ENCODE measurements at places on chromosomes 5 and 9.
A peak's percentile ranks its signal among the peaks of the same experiment; 100 is the strongest.

DNA sequence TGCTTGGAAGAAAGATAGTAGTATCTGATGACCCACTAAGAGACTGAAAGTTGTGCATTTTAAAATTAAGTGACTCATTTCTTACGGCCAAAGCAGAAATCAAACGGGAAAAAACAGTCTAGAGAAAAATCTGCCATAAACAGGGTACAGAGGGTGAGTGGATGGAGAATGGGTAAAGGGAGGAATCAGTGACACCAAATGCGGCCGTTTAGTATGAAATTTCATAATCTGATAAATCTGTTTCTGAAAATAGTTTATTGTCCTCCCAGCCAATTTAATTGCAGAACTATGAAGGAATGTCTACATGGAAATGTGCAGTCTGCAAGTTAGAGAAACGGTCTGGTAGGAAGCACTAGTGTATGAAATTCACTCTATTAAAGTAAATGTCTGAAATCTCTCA is 39.5 kb downstream of the ADAMTS12 start:
- DNase-seq, result no peak

DNA sequence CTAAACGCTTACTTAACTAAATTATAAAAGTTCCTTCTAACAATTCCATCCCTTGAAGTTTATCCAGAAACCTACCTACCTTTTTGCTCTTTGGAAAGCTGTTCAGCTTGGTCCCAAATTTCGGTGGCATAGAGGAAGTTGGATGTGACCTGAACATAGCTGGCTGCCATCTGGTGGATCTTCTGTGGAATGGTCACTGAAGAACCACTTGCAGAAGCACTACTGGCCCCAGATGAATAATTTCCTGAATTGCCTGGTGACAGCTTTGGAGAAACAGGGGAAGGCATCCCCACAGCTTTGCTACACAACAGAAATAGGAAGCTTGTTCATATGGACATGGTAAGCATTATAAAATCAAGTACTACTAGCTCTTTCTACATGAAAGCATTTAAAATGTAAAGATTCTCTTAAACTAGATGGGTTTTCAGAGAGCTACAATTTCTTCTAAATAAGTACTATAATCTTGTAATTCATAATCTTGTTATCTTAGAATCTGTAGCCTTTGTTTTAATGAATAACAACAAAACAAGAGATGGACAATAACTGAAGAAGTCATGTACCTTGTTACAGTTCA is 9.9 kb downstream of the LEAP2 start:
- DNase-seq, result no peak

- DNase-seq, result no peak
Measured at GRCh38 chr5:17431272-17432050, 66.6 kb upstream of the TAF11L2 start.

GRCh38 chr9:134272302-134273023 is 53.8 kb upstream of the RXRA start:
- DNase-seq, result no peak

- DNase-seq, result no peak
Measured at GRCh38 chr5:132815454-132815853, 2.4 kb downstream of the SOWAHA start.

DNA sequence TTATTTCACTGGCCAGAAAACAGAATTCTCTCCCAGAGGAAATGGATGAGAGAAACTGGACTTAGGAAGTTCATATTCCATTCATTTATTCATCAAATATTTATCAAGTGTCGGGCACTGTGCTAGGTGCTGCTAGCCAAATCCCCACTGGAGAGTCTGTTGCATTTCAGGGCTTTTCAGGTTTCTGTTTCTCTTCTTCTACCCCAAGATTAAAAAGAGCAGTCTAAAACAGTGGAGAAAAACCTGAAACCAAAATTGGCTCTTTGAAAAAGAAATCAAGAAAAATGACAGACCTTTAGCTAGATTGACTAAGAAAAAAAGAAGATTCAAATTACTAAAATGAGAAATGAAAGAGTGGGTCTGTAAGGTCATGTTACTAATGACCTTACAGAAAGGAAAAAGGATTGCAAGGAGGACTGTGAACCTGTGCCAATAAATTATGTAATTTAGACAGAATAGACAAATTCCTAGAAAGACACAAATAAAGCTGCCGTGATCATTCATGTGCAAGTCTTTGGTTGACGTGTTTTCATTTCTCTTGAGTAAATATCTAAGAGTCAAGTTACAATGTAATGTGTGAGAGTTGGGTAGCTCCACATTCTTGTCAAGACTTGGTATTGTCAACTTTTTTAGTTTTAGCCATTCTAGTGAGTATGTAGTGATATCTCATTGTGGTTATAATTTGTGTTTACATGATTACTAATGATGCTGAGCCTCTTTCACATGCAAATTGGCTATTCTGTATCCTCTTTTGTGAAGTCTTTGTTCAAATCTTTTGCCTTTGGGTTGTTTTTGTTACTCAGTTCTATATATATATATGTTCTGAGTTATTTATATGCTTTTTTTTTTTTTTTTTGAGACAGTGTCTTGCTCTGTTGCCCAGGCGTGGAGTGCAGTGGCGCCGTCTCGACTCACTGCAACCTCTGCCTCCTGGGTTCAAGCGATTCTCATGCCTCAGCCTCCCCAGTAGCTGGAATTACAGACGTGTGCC is 23.7 kb downstream of the SNX30 start:
- no peak for DNase-seq

GRCh38 chr9:136764301-136764891 is at the start of gene LCN15:
Gene LCN15 (minus strand): TSS chr9:136764518. CDS start chr9:136764488, 30 bp downstream.
- DNase-seq, result no peak

DNA sequence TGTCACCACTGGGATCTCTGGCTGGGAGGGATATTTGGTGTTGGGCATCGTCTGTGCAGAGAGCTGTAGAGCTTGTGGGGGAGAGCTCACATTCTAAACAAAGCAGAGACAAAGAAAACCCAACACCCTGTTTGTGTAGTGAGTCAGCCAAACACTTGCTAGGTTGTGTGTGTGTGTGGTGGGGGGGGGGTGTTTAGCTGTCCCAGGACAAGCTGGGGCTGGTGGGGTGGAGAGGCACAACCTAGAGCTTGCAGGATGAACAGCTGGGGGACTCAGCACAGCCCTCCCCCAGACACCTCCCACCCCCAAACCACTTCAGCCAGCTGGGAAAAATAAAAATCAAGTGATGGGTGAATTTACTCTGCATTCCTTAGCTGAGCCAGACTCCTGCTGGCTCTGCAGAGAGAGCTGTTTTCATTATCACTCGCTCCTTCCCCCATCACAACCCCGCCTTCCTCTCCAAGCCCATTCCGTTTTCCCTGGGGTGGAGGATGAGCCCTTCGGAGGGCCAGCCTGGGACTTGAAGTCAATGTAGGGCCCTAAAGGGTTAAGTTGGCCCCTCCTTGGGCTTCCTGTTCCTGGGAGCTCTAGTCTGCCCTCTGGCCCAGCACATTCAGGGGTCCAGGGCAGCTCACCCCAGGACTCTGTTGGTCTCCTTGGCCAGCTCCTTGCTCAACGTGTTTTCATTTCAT is 2.6 kb downstream of the OLFML2A start:
- DNase-seq, result no peak

- no peak for DNase-seq
Measured at GRCh38 chr9:99411479-99412115, 189.5 kb downstream of the SEC61B start.

- DNase-seq, result no peak
Measured at GRCh38 chr5:158308429-158309025, 449.6 kb upstream of the CLINT1 start.

- no peak for DNase-seq
Measured at GRCh38 chr9:7977586-7977985, 178.0 kb upstream of the DMAC1 start.

- no peak for DNase-seq
Measured at GRCh38 chr5:104412649-104413240, 850.2 kb upstream of the NUDT12 start.

DNA sequence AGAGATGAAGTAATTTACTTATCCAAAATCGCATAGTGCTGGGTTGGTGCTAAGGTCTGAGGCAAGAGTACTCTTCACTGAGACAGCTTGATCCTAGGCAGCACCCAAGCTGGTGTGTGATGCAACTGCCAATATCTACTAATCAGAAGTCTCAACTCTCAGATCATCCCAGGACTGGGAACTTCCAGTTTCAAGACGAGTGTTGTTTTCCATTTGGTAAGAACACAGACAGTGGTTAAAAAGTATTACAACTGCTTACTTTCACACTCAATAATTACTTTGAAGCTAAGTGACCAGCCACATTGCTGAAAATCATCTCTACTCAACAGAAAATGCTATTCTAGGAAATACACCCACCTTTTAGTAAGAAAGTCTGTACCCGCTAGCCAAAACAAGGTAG is 45.3 kb downstream of the FBXW11 start:
- no peak for DNase-seq

DNA sequence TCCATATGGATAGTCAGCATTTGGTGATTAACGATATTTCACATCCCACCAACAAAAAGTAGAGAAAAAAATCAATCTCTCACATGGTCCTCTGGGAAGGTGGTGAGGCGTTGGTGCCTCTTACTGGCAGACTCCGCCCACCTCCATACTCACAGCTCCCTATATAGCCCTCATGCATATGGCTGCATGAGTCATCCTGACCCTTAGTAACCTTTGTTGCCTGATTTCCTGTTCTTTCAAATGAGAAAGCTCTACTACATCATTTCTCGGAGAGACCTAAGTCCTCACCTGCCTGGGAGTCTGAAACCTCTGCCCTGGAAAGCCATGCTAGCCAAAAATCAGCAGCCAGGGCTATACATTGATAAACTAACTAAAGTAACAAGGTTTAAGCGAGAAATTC is 33.3 kb upstream of the ABCA1 start:
- peak; percentile 73 for DNase-seq

DNA sequence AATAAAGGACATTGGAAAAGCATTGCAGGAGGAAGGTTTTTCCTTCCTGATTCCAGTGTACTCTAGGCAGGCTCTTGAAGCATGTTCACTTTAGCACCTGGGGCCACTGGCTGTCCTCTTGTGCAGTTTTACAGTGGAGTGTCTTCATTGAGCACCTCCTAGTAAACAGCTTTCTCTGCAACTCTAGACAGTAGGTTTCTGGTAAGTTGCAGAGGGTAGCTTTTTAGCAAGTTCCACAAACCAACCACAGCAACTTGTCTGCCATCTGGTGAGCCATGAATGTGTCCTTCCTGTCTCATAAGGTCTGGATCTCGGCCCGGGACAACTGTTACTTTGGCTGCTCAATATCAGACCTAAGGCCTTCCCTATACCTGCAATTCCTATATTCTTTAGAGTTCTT is 488.0 kb downstream of the MAN2A1 start:
- no peak for DNase-seq

- DNase-seq, result no peak
Measured at GRCh38 chr9:504921-505740, 290.5 kb downstream of the DOCK8 start.

- no peak for DNase-seq
Measured at GRCh38 chr5:142199388-142199787, 90.8 kb downstream of the NDFIP1 start.

DNA sequence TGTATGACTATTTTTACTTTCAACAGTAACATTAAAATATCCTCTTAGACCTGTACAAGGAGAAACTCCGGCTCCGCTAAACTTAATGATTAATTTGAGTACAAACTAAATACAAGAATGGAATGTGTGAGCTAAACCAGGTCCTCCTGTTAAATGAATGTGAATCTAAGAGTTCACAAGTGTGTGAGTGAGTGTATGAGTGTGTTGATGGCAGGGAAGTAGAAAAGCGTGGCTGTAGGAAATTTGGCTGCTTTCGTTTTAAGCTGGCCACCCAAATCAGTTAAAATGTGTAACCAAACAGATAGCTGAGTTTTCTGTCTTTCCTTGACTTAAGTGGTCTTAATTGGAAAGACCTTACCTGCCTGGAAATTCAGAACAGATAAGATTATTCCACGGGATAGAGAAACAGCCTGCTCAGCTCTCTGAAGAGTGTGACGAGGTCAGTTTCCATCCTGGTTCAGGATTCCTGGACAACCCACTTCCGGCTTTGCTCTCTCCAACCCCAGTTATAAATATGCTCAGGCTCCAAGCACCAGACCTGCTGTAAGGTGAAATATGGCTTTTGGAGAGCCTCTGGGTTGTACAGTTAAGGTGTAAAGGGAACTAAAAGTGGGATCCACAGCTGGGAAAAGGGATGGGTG is 908.6 kb upstream of the EDIL3 start:
- DNase-seq, result no peak

- DNase-seq, result no peak
Measured at GRCh38 chr9:137689745-137690529, 71.1 kb downstream of the EHMT1 start.

GRCh38 chr5:146425023-146425422 is 22.1 kb upstream of the TCERG1 start:
- no peak for DNase-seq

GRCh38 chr5:59198365-59198764 is 615.5 kb downstream of the RAB3C start:
- DNase-seq, result no peak

DNA sequence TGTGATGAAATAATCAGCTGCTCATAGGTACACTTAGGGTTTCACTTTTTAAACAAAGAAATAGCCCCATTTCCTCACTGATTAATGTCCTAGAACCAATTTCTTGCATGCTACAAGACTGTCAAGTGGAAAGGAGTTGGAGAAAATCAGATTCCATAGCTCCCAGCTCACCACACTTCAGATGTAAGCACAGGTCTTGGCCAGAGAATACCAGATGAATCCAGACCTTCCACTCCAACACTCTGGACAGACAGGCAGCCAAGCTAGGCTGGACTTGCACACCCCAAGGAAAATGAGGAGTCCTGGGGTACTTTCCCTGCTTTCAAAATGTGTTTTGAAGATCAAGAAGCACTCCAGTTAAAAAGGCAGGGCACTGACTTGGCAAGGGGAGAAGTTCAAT is 68.5 kb downstream of the KLHL3 start:
- no peak for DNase-seq

DNA sequence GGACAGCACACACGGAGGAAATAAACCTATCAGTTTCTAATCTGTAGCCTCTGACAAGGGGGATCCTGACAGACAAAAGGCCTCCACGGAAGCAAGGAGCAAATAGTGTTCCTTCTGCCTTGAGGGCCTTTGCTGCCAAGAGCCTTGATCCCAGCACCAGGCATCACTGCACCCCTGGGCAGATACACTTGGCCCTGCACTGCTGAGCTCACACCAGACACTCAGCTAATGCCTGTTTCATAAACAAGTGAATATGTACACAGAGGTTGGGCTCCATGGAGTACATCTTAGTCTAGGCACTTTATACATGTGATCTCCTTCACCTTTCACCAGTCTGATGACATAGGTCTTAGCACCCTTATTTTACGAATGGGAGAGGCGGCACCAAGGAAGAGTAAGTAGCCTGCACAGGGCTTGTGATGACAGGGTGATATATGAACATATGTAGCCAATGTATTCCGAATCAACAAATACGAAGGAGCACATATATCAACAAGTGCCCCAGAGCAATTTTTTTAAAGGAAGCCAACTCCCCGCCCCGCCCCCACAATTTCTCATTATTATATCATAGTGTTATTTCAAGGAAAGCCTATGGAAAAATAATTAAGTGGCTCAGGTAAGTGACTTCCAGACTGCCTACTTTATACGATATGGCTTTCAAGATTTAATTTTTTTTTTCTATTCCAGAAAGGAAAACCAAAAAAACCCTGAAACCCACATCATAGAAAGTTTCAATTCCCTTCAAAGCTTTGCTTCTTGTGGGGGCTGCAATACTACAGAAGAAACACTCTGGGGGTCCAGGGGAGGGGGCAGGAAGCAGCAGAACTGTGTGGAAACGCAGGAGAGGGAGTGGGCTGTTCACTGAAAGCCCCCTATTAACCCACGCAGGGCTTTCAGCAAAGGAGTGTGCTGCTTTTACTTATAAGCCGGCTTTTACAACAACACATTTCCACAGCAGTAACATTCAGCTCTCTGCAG is 32.0 kb downstream of the CDC14B start:
- DNase-seq, result no peak

All from stimulated activated CD8-positive, alpha-beta memory T cell treated with anti-CD3 and anti-CD28 coated beads, Interleukin-7, amount 100 ng/mL, for 48 hours (primary cell).